ENCODE measurements at places on chromosomes 6 and 20.

DNA sequence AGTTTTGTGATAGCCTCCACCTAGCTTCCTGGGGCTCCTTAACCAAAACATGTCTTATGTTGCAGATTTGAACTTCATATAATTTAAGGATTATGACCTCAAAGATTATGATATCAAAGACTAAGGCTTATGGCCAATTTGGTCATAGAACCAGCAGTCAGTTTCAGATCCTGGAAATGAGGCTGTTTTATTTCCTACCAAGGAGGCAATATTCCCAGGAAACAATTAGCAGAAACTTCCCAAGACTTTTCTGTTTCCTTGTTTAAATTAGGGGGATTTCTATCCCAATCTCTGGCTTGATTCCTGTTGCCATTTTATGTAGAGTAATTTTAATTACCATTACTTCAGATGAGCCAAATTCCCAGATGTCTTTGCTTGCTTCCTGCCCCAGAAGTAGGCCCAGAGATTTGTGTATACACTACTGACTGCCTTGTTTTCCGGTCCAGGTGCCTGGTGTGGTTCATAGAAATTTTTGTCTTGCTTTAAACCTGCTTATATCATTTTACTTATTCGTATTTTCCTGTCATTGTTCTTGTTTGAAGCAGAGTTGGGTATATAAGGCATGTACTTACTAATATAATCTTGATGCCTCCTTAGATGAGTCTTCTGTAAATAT, 119.2 kb upstream of the TMEM170B start:
- H3K4me3 ChIP-seq: no peak overlapping the region
- no peaks in the 10 kb centered on the region for H3K27me3 ChIP-seq
- H3K27ac ChIP-seq: no peak overlapping the region

GRCh38 chr6:116764961-116765841, at the start of gene FAM162B:
TSS of gene FAM162B (minus strand) at chr6:116765719. CDS start at chr6:116765576, 143 bp downstream.
- peaks cover 8% of the 10 kb centered on the region for H3K4me1 ChIP-seq
- no peaks in the 10 kb centered on the region for H3K36me3 ChIP-seq
- no peak within 1 kb of the TSS for H3K27ac ChIP-seq
- peaks cover 52% of the 10 kb centered on the region for H3K27me3 ChIP-seq
- no peak for DNase-seq

- peaks cover 14% of the 10 kb centered on the region for H3K4me1 ChIP-seq
- DNase-seq: no peak
- no peak overlapping the region for H3K4me3 ChIP-seq
- peaks cover 2% of the 10 kb centered on the region for H3K36me3 ChIP-seq
Observed at GRCh38 chr6:88168362-88168761, 2.2 kb upstream of the CNR1 start.

DNA sequence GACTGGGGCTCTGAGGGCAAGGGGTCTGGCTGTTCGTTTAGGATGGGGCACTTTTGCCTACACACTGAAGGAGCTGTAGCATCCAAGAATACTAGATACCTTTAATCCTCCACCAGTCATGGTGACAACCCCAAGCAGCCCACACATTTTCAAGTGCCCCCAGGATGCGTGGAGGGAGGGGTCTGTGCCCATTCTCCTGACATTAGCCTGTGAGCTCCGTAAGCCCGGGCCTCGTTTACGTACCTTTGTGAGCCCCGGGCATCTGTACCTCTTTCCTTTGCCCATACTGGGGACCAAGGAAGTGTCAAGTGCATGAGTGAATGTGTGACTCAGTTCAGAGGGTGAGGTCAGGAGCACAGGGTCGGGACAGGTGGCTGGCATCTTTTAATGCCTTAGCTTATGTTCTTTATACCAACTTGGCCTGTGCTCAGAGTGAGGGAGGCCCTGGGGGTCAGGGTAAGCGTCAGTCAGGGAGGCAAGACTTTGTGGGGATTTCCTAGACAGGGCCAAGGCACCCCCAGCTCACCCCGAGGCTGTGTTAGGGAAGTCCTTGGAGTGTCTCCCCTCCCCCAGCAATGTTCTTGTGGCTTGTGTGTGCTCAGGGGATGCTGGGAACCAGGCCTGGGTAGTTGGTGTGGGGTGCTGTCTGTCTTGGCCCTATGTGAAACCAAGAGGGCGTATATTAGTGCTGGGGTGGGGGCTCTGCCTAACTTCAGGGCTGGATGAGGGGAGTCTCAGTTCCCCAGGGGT, 12.9 kb downstream of the VEGFA start:
- peaks cover 35% of the 10 kb centered on the region for H3K36me3 ChIP-seq
- H3K4me3 ChIP-seq: no peak overlapping the region
- peaks cover 7% of the 10 kb centered on the region for H3K4me1 ChIP-seq
- H3K27ac ChIP-seq: no peak overlapping the region

Measured in activated T-helper 1 cell treated with anti-CD3 and anti-CD28 coated beads, Interleukin-12 subunit alpha, Interleukin-12 subunit beta, Interleukin-2, Interleukin-4 antibody, amounts not matched to agents 30 ng/mL and 10 ng/mL and 1 ng/mL, durations not matched to agents 14 hours and 24 hours and 36 hours (primary cell).